SK-N-DZ (cell line): ENCODE measurements at places on chromosomes 1 and 21.

GRCh38 chr1:186327331-186327730 is 47.7 kb downstream of the TPR start:
- no peak for DNase-seq

- DNase-seq = peak; percentile 91
These were observed 135.8 kb downstream of the PTPRU start for GRCh38 chr1:29372108-29372507.

GRCh38 chr1:245988393-245989078 is 518.5 kb downstream of the SMYD3 start:
- no peak for DNase-seq

- DNase-seq = no peak
These were observed 56.7 kb downstream of the CAMK2N1 start for GRCh38 chr1:20429296-20429695.

DNA sequence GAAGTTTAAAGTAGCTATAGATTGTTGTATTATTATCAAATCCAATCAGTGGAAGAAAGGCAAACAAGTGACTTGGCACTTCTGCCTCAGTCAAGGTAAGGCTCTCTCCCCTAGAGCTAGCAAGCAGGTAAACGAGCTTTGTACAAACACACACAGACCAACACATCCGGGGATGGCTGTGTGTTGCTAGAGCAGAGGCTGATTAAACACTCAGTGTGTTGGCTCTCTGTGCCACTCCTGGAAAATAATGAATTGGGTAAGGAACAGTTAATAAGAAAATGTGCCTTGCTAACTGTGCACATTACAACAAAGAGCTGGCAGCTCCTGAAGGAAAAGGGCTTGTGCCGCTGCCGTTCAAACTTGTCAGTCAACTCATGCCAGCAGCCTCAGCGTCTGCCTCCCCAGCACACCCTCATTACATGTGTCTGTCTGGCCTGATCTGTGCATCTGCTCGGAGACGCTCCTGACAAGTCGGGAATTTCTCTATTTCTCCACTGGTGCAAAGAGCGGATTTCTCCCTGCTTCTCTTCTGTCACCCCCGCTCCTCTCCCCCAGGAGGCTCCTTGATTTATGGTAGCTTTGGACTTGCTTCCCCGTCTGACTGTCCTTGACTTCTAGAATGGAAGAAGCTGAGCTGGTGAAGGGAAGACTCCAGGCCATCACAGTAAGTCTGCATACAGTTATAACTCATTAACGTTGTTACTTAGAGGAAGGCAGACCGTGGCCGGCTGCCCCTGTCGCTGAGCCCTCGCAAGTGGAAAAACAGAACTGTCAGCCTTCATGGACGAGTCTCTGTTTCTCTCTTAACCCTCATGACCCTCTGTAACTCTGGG is at the start of gene PALMD:
TSS of gene PALMD (plus strand) at position 415 of the 833 bp plus-strand sequence. CDS start at position 620, 205 bp downstream.
- DNase-seq = peak; percentile 74

DNA sequence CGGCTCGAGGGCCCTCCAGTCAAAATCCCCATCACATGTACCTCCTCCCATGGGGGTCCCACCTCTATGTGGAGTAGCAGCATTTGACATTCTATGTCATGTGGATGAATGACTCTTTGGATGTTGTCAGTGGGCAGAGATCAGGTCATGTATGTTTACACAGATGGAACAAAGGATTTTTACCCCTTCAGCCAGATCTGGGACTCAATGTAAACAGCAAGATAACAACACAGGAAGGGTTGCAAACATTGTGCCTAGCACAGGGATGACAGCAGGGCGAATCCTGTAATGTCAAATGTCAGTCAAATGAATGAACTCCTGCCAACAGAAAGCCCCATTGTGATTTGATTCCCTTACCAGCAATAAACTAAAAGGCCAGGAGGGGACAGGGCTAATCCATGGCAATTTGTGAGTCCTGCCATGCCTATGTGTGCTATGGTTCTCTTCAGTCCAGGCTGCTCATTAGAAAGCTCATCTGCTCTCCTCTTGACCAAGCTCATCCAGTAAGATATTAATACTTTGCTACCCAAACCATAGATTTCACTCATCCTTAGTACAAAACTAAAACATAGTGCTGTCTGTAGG is 60.3 kb downstream of the PGBD5 start:
- no peak for DNase-seq
